Stimulated activated CD8-positive, alpha-beta memory T cell treated with anti-CD3 and anti-CD28 coated beads, Interleukin-7, amount 100 ng/mL, for 1 hour (primary cell): ENCODE measurements at places on chromosomes 12 and 14.

GRCh38 chr12:120234643-120235368 is 30.7 kb downstream of the PXN start:
- no peak for DNase-seq

- DNase-seq: no peak
Observed at GRCh38 chr12:52805000-52805399, 8.9 kb downstream of the KRT4 start.

GRCh38 chr12:122888232-122888752 is 7.6 kb downstream of the VPS37B start:
- DNase-seq: no peak

DNA sequence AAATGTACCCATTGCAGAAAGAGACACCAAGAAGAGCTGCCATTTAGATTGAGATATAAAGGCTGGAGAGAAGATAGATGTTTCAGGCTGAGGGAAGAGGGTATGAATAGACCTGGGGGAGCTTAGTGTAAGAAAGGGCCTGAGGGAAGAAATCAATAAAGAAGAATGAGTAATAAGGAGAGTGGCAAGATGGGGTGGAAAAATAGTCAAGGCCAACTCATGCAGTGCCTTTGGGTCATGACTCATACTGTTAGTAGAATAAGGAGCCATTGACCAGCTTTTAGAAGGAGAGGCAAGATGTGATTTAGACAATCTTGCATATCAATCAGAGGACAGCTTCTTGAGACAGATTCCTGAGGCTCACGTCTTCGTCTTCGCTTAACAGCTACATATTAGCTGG is 287.5 kb downstream of the DUSP6 start:
- no peak for DNase-seq

GRCh38 chr12:39065455-39065854 is 160.1 kb upstream of the CPNE8 start:
- no peak for DNase-seq

DNA sequence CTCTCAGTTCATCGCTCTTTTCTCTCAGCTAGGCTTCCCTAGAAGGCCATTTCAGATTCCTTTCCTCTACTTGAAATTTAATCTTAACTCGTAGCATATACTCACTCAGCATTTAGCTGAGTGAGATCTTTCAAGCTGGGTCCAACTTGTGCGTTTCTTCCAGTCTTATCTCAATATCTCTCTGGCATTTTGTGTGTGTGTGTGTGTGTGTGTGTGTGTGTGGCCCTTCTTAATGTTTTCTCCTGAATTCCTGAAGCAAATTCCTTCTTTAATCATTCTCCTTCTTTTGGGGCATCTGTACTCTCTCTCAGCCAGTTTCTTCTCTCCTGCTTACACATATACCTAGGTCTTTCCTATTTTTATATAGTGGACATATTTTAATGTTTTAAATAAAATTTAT is 129.1 kb downstream of the KITLG start:
- DNase-seq: no peak

DNA sequence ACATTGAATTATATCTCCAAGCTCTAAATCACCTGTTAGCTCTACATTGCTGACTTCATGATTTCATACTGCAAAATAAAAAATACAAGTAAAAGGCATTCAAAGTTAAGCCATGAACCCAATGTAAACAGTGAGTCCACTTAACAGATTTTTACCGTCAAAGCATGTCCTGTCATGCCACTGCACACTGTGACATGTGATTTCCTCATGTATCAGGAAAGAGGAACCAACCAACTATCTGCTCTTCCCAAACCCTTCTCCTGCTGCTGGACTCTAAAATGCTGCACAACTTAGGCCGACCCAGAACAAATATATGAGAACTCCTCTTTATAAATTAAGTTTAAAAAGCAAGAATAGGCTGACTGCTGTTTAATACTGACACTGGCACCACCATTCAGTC is 37.5 kb downstream of the TM7SF3 start:
- no peak for DNase-seq

DNA sequence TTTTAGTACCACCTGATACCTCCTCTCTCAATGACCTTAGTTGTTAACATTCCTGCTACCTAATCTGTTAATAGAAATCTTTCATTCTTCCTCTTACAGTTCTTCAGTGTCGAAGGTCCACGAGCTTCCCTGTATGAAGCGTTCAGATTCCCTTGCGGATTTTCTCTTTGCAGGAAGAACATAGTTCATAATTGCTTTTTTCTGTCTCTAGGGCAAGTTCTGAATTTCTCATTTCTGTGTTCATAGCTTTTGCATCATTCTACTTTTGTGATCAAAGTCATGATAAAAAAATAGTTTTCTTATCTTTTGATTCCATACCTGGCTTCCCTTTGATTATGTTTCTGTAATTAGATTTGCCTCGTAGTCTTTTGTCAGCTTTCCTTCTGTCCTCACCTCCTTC is 94.9 kb downstream of the EML1 start:
- no peak for DNase-seq

- no peak for DNase-seq
Observed at GRCh38 chr12:70581208-70581607, 56.0 kb downstream of the PTPRB start.

GRCh38 chr14:46571970-46572369 is 79.6 kb downstream of the RPL10L start:
- no peak for DNase-seq

- no peak for DNase-seq
Observed at GRCh38 chr14:69814397-69814796, 17.4 kb upstream of the SLC10A1 start.

DNA sequence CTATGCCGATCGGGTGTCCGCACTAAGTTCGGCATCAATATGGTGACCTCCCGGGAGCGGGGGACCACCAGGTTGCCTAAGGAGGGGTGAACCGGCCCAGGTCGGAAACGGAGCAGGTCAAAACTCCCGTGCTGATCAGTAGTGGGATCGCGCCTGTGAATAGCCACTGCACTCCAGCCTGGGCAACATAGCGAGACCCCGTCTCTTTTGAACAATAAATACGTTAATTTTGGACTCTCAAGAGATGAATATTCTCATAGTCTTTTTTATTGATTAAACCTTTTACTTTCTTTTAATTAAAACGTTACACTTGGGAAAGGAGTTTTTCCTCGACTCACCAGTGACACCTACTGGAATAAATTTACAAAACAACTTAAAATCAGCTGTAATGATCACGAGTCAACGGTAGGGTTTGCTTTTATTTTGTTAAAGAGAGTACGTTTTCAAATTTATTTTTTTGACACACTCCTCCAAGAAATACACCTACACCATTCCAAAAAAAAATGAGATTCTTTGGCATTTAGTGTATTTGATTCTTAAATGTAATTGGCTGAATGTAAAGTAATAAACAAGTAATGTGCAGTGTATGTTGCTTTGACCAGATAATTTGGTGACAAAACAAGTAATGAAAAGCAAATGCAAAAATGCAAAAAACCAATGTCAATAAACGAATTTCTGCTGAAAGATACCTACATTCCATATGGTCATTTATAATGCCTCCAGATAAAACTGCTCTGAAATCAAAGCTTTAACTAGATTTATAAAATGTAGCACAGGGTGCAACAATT is 687 bp upstream of the RPS29 start:
- DNase-seq: no peak
